GM12865 (cell line): ENCODE measurements at places on chromosomes 13 and 19.

DNA sequence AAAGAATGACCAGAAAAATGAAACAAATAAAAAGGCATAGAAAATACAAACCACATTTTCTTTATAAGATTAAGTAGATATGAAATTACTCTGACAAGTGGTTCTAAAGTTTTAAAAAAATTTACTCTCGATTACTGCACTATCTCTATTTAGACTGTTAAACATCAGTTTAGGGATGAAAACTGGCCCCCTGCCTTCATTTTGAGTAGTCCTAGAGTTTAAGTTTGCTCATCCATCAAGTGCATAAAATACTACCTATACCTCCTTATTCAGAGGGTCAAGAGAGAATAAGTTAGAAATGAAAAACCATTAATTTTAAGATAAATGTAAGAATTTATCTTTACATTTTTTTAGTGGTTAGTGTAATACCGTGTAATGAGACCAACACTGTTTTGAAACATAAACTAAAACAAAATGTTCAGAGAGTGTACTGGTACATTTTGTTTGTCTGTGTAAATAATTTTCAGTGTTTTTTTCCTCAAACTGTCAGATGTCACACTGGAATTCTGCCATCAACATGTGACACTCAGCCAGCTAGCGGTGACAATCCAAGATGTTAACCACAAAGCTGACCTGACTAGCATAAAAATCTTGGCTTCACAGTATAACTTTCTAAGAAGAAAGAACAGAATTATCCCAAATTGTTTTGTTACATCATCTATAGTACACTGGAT lies 184.8 kb upstream of the PCDH20 start:
- DNase-seq: no peak

- DNase-seq: no peak
These were observed 36.3 kb downstream of the ZC3H13 start for GRCh38 chr13:46016216-46016615.

GRCh38 chr19:3283246-3283751 lies 58.8 kb downstream of the CELF5 start:
- DNase-seq: no peak

DNA sequence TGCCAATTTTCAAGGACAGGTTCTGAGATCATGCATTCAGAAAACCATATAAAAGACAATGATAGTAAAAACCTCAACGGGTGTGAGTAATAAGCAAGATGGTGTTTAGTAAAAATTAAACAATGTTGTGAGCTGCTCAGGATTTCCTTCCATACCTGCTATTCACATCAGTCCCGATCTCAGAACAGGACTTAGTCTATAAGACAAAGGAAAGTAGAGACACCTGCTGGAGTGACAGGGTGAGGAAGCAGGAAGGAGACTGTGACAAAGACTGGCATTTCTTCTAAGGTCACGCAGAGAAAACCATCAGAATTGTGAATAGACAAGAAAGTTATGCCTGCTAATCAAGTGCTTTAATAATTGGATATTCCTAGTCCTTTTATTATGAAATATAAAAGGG lies 648.0 kb downstream of the DACH1 start:
- DNase-seq: peak; percentile 45

GRCh38 chr19:13012690-13013608 lies 17.7 kb downstream of the NFIX start:
- DNase-seq: peak; percentile 35

- no peak for DNase-seq
These were observed 209.0 kb downstream of the VWA8 start for GRCh38 chr13:41751734-41752445.

DNA sequence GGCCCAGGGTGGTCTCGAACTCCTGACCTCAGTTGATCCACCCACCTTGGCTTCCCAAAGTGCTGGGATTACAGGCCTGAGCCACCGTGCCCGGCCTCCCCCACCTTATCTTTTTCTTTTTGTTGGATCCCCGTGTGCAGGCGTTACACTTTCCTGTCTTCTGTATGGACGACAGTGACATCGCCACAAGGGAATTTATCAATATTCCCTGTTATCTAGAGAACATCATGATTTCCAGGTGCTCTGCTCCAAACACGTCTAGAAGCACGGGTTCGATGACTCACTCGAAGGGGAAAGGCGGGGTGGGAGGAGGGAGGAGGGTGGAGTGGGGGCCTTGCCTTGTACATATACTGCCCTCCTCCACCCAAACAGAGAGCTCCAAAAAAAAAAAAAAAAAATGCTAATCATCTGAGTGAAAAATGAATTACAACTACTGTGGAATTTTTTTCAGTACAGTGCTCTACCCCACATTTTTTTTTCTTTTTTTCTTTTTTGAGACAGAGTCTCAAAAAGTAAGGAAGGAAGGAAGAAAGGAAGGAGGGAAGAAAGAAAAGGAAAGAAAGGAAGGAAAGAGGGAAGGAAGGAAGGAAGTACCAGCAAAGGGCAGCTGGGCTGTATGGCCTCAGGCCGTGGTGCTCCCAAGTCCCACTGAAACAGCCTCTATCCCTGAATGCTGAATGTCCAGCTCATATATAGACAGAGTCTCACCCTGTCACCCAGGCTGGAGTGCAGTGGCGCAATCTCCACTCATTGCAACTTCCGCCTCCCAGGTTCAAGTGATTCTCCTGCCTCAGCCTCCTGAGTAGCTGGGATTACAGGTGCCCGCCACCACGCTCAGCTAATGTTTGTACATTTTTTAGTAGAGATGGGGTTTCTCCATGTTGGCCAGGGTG lies 36.8 kb downstream of the INSR start:
- DNase-seq: no peak

DNA sequence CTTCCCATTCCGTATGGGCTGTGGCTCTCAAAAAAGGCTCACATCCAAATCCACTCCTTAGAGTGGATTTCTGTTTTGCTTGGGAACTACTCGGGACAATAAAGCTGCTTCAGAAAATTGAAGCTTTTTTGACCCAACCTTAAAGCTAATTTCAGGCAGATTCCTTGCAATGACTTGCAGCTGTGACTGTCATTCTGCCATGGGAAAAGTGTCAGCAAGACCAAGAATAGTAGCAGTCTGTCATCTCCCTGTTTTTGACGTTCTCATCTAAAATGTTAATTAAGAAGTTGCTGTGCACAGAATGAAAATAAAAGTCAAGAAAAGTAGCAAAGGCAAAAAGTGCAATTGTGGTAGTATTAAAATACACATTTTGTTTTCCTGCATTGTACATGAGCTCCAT lies 304.7 kb downstream of the COG6 start:
- DNase-seq: no peak

DNA sequence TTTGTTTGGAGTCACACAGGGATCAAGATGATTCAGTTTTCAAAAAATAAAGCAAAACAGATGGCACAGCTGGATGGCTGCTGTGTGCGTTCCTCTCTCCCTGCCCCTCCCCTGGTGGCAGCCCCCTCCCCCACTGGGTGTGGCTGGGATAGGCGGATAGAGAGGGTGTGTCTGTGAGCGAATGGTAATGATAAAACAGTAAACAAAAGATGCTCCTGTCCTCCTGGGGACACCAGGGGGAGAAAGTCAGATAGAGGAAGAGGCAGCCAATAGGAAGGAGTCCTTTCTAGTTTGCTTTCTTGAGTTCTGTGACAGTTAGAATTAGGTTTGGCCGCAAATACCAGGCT lies 6.5 kb downstream of the TMEM255B start:
- no peak for DNase-seq

DNA sequence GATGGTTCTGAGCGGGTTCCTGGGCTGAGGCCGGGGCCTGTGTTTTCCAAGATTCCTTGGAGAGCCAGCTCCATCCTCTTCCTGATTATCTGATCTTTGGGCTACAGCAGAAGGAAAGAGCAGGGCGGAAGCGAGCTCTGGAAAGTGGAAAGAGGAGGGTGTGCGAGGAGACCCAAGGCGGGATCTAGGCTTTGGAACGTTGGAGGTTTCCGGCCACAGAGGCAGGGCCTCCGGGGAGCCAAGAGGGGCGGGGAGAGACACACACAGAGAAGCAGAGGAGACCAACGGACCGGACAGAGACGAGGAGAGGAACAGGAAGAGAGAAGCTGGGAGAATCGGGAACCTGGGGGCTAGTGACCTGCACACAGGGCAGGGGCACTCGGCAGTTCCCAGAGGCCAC lies at the start of gene CLEC11A:
Gene CLEC11A, plus strand, starts transcription at position 296 of the 400 bp plus-strand sequence. CDS start 162 bp downstream, outside the sequence.
- DNase-seq: no peak

DNA sequence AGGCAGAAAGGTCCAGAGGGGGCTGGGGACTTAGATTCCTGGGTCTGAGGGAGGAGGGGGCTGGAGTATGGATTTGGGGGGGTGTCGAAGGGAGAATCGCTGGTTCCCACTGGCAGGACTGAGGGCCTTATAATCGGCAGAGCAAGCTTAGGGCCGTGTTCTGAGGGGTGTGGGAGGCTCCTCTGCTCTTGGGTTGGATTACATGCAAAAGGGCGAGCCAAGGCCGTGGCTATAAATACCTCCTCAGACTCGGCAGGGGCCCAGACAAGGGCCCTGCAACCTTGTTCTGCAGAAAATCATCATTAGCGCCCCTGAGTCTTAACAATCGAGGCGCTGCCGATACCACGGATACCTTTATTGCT lies 707 bp upstream of the MAMSTR start:
- DNase-seq: no peak

- no peak for DNase-seq
These were observed 1881.5 kb upstream of the PCDH20 start for GRCh38 chr13:63297163-63297562.

- peak; percentile 89 for DNase-seq
These were observed at the start of gene ZNF480 for GRCh38 chr19:52296773-52297600. Gene ZNF480, plus strand, starts transcription at chr19:52297169. Its CDS starts 3,244 bp downstream, at chr19:52300413.

GRCh38 chr13:93875547-93875946 lies 603.9 kb downstream of the DCT start:
- DNase-seq: no peak

- DNase-seq: peak; percentile 99
These were observed 7.5 kb downstream of the EMP3 start for GRCh38 chr19:48332662-48333466.

DNA sequence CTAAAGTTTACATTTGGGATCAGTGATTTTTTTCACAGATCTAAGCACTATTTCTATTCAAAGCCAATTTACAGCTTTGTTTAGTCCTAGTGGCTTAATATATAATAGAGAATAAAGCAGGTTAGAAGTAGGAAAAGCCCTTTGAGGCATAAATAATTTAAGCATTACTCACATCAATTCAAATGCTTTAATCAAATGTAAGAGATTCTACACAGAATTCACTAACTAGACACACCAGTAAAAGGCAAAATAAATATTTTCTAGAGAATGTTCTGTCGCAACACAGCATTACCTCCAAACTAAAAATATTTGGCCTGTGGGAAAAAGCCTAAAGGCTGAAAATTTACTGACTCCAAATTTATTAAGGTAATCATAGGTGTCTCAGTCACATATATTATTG lies 31.3 kb downstream of the KCTD12 start:
- DNase-seq: no peak

DNA sequence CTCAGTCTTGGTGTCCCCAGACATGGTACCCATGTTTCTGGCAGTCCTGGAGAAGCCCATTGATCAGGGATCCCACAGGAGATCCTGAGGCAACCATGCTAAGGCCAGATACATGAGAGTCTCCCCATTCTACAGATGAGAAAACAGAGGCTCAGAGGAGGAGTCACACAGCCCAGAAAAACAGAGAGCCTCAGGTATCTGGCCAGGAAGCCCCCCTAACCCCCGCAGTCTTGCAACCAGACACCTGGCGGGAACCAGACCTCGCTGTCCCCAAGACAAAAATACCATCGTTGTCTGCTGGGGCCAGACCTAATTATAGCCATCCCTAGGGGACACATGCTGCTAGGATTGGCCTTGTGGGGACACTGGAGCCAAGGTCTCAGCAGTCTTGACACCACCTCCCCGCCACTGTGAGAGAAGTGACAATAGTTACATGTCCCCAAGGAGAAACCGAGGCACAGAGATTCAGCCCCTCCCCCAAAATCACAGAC lies 1.6 kb upstream of the PDE4C start:
- no peak for DNase-seq

DNA sequence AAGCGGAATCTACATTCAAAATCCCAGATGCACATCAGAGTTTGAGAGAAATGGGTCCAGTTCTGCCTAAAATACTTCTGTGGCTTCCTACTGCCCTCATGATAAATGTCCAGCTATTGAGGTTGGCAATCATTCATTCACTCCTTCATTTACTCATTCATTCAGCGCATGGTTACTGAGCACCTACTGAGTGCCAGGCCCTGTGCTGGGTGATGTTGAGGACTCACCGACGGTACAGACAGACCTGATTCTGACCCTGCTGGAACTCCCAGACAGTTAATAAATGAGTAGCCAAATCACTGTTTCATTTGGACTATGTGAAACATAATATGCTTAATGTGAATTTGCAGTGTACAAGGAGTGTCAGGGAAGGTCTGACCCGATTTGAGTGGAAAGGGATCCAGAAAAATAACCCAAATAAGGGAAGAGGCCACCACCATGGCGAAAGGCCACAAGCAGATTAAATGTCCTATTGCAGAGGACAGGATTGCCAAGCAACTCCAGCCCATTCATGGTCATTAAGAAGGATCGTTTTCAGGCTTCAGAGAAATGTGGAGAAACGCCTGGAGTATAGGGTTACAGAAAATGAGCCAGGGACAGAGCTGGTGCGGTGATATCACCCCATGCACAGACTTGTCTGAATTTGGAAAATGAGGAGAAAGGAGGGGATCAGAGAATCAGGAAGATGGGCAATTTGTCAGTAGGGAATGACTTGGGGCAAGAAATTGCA lies 20.5 kb downstream of the DYRK1B start:
- no peak for DNase-seq

GRCh38 chr19:15293781-15294491 lies 38.4 kb downstream of the BRD4 start:
- no peak for DNase-seq

- DNase-seq: no peak
These were observed 14.6 kb upstream of the TMEM255B start for GRCh38 chr13:113744197-113745000.

GRCh38 chr13:71055644-71056043 lies 811.4 kb downstream of the DACH1 start:
- peak; percentile 43 for DNase-seq

DNA sequence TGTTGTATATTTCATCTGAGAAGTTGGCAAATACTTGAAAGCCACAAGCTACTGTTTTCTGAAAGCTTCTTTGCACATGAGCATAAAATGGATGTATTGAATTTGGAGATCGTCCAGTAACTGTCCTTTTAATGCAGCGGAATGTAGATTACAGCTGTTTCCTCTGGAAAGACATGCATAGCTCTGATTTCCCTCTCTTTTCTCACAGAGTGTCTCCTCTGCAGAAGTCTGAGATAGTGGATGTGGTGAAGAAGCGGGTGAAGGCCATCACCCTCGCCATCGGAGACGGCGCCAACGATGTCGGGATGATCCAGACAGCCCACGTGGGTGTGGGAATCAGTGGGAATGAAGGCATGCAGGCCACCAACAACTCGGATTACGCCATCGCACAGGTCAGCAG lies 283.0 kb downstream of the SHISA2 start:
- no peak for DNase-seq

DNA sequence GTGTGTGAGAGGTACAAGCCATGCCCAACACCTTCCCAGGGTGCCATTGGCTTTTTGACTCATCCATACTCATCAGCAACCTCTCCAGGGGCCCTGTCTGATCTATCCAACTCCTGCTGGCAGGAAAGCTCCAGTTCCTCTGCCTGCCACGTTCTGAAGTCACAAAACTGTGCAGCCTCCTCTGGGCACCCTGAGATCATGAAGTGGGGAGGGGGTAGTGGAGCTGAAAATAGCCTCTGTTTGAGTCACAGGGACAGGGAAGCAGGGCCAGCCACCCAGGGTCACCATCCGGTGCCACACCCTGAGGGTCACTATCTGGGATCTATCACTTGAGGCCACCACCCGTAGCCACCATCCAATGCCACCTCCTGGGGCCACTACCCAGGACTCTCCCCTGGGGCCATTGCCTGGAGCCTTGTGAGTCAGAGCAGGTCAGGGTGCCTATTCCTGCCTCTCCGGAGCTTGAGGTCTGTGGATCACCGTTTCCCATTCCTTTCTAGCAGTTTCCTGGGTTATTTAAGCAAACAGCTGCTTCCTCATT lies 172.1 kb downstream of the NUFIP1 start:
- no peak for DNase-seq
